ENCODE measurements at places on chromosomes 7 and 10. TPM values are rescaled to one million over a fixed set of nuclear protein-coding genes. Genes with fewer than 3 reads are reported as not detected.

NME8 gene
- not detected for total RNA-seq

SEMA3A gene
- total RNA-seq, result 3.7 TPM

APBB1IP gene
- total RNA-seq, result 8.5 TPM

MYL7 gene
- total RNA-seq, result not detected

Measured in A549 treated with ZK216348 at 1 μM for 4 hours (cell line).